ENCODE measurements at places on chromosomes 16 and 17.

DNA sequence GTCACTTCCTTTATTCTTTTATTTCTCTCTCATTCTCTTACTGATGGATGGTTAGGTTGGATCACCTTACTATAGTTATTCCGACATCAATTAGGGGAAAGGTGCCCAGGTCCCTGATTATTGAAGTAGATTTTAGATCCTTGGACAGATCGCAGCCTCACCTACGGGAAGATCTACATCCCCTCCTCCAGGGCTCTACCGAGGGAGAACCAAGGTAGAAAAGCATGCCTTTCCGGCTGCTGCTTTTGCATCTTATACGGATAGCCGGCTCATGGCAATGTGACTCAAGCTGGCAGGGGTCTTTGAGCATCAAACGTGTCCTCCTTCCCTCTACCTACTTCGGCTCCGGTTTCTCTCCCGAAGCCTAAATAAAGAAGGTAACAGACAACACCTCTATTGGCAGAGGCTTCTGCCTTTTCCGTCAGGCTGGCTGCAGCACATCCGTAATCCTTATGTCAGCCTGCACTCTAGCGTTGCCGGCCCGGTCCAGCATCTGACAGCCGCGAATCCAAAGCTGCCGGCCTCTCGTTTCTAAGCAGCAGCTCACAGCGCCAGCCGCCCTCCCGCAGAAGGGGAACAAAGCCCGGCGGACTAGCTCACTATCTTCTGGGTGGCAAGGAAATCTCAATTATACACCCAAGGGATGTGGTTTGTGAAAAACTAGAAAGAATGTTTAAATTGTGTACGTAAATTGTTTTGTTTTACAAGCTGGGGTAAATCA, 46.9 kb downstream of the IRX6 start:
- no peak for DNase-seq

DNA sequence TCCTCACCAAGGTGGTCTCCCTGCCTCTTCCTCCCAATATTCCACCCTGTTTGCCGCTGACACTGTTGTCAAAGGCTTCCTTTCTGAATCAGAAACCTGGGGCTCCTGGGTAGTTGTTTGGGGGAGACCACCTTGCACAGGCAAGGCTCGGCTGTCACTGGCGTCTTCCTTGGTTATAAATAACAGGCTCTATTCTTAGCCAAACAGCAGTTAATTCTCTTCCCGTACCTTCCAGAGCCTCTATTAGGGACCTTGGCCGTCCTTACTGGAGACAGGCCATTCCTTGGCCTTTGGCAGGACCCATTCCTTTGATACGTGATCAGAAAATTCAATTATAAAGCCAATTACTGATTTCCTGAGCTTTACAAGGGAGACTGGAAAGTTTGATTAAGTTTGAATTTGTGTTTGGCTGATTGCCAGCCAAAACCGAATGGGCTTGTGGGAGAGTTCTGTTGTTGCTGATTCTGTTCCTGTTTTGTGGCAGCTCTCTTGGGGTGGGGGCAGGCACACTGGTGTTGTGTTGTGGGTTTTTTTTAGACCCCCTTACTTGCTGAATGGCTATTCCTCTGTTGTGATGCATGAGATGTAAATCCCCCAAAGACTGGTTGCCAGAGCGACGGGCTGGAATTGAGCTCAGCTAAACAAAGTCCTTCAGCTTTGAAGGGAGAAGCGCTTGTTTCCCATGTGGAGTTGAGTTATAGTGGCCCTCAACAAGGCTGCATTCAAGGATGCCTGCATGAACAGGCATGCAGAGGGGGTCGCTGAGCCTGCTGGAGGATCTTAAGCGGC, 104.6 kb downstream of the GNAO1 start:
- DNase-seq: no peak

DNA sequence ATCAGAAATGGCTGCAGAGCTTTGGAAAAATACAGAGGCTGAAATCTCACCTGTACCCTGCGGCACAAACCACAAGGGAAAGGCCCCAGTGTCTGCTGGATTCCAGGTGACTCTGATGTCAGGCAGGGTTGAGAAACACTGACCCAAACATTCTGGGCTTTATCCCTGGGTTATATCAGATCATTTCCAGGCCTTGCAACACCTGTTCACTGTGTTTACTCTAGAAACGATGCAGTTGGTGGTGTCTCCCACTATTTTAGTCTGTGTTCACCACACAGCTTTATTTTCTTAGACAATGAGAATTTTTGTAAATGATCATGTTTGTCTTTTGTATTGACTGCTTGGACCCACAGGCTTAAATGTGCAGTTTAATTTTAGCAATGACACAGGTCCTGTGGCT, 151.5 kb upstream of the SDK2 start:
- DNase-seq: no peak

DNA sequence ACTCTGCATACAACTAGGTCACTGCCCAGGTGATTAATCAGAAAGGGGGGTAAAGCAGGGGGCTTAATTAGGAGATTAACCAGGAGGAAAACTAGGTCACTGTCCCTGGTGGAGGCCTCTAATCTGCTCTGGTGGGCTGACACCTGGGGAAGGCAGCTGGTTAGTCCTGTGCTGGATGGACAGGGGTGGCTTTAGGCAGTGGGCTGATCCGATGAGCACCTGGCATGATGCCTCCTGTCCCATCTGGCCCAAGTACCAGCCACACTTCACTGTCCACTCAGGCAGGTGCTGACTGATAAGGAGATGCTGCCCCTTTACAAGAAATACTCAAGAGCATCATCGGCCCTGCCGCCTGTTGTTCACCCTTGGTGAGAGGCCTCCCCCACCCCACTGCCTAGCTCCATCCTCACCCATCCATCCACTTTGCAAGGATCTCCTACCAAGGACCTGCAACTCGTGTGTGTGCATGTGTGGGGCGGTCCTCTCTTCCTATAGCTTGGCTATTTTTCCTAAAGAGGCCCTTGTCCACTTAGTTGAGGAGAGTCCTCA, 13.8 kb upstream of the RCVRN start:
- DNase-seq: no peak

- DNase-seq: no peak
Observed at GRCh38 chr16:30010844-30011713, at the start of gene DOC2A. Gene DOC2A, minus strand, starts transcription at chr16:30011027. Its CDS starts 805 bp downstream, at chr16:30010222.

GRCh38 chr17:76529224-76530094, 8.1 kb downstream of the CYGB start:
- no peak for DNase-seq

GRCh38 chr17:64534187-64534586, 27.4 kb downstream of the CEP95 start:
- DNase-seq: no peak

DNA sequence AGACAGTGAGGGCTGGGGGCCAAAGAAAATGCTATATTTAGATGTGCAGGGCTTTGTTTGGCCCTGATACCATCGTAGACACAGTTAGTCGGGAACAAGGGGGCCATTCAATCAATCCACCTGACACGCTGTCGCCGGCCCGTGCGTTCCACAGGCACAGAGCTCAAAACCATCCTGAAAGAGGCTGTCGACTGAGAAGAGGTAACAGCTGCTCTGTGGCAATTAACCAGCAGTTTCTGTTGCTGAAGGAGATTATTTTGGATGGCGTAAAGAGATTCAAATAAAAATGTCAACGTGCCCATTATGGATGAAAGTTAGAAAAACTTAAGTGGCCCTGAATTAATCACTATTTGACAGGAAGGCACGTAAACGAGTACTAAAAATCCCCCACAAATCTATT, 276.2 kb upstream of the IRX5 start:
- DNase-seq: no peak

- no peak for DNase-seq
Observed at GRCh38 chr16:56833243-56833970, 31.6 kb upstream of the SLC12A3 start.

DNA sequence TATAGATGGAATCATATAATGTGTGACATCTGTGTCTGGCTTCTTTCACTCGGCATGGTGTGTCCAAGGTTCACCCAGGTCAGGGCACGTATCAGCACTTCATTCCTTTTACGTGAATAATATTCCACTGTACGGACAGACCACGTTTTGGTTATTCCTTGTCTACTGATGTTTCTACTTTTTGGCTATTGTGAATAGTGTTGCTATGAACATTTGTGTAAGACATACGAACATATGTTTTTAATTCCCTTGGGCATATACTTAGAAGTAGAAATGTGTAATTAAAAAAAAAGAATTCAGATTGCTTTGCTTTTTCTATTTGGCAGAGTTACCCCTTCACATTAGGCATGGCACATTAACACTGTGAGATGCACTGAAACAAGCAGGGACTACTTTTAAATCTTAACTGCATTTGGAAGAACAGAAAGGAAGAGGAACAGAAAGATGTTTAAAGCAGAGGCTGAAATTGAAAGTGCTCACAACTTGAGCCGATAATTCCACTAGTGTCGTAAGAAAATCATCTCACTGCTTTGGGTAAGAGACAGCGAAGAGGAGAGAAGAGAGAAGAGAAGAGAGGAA, 105.3 kb downstream of the VPS53 start:
- DNase-seq: no peak

DNA sequence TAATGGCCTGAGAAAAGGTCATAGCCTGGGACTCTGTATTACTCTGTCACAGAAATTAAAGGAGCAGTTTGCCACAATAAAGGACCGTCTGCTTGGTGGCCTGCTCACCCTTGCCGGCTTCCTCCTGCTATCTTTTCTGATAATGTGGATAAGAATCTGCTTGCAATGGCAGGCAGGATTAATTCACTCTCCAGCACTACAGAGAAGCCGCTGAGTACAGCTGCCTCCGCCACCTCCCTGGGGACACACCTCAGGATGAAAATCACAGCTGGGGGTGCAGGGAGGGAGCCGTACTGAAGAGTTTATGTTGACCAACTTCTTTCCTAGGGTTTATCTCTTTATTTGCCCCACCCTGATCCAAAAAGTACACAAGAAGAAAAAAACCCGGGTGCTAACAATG, 245.9 kb upstream of the RPL38 start:
- no peak for DNase-seq

DNA sequence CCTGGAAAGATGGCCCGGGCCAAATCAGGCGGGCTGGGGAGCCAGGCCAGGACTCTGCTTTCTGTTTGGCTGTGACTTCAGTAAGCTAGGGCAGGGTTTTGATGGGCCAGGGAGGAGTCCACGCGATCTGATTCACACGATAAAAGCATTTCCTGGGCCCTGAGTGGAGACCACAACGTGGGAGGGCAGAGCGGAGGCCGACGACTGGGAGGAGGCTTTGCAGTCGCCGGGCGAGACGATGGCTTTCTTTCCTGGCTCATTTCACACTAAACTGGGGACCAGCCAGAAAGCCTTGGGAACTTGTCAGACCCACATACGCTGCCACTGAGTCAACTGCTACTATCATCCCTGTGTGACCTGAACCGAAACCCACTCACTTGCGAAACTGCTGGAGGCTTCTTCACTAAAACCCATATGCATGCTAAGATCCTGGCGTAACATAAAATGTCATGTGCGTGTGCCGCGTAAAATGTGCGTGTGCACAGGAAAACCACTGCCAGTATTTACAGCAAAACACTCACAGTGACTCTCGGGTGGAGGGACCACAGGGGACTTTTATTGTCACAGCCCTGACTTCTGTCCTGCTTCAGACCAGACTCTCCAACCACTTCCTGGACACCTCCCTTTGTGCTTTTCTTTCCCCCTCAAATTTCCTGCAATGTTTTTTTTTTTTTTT, 14.2 kb upstream of the RHBDF2 start:
- DNase-seq: peak; percentile 64

DNA sequence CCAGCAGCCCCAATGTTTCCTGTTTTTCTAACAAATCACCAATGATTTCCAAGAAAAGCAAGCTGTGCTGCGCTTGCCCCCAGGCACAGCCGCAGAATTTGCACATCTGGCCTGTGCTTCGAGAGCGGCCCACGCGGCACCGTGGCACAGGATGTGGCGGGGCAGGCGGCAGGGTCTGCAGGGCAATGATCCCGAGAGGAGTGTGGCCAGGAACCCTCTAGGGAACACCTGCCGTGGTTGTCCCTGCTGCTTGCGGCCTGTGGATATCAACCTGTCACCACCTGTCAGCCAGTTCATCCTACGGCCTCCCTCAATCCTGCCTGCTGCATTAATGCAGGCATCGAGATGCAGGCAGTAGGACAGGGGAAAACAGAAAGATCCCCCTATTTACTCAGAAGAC, 24.0 kb downstream of the PIK3R5 start:
- DNase-seq: no peak

DNA sequence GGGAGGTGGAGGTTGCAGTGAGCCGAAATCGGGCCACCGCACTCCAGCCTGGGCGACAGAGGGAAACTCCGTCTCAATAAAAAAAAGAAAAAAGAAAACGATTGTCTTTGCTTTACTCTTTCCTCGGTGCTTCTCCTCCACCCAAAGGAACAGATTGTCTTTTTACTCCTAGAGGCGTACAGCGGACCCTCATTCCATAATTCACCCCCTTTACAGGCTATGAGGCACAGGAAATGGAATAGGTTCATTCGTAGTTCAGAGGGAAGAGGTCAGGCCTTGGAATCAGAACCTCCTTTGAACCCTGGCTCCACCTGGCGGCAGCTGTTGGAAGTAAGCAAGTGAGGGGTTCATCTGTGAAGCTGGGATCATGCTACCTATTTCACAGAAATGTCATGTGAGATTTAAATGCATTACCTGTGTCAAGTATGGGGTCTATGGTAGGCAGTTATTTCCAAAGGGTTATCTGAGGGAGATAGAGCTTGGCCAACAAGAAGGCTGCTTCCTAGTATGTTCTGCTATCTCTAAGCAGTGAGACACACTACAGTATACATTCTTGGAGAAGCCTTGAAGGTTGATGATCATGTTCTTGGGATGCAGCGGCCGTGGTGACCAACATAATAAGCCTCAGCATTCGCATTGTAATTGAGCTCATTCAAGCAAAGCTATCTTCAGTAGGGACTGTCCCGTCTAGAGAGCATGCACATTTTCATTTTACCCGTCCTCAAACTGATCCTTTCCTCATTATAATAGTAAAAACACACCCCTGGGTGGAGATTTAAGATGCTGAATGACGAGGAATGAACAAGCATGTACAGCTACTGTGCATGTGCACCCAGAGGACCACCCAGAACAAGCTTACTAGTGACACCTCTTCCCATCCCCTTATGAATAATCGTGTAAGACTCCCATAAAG, 18.7 kb upstream of the ZNF689 start:
- DNase-seq: peak; percentile 78

GRCh38 chr16:65959983-65960382, 406.5 kb upstream of the CDH5 start:
- DNase-seq: no peak

GRCh38 chr16:30087181-30087898, 4.4 kb downstream of the TBX6 start:
- no peak for DNase-seq

GRCh38 chr16:25027781-25028180, 12.6 kb upstream of the ARHGAP17 start:
- DNase-seq: no peak

GRCh38 chr16:7843261-7843660, 510.6 kb downstream of the RBFOX1 start:
- no peak for DNase-seq

- DNase-seq: no peak
Observed at GRCh38 chr16:86505899-86506864, 4.1 kb upstream of the FOXF1 start.

- DNase-seq: no peak
Observed at GRCh38 chr17:74806334-74806733, 30.2 kb upstream of the NAT9 start.
